Mesenteric fat pad (tissue), 1 donor: ENCODE measurements at places on chromosomes 6 and 20. TPM values are rescaled to one million over a fixed set of nuclear protein-coding genes. Genes with fewer than 3 reads are reported as not detected.

GRCh38 chr20:63238514-63239125, 2.9 kb downstream of the BIRC7 start:
- DNase-seq, result no peak

- no peak for DNase-seq
Measured at GRCh38 chr6:42891199-42891722, 11.8 kb downstream of the RPL7L1 start.

GRCh38 chr20:52444455-52444854, 252.9 kb upstream of the ZFP64 start:
- DNase-seq, result no peak

DNA sequence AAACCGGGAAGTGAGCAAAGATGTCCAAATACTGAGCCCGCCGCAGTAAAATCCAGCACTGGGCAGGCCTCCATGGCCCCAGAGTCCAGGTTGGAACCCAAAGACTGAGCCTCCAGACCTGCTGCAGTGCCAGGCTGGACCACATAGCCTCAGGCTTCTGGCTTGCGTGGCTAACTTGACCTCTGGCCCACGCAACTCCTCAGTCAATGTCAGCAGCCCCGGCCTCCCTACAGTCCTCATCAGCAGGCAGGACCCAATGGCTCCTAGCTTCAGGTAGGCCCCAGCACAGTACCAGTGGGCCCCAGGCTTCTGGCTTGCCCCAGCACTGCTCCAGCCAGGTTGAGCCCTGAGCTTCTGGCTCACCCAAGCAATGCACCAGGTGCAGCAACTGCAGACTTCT, 245.1 kb upstream of the AFDN start:
- no peak for DNase-seq

DNA sequence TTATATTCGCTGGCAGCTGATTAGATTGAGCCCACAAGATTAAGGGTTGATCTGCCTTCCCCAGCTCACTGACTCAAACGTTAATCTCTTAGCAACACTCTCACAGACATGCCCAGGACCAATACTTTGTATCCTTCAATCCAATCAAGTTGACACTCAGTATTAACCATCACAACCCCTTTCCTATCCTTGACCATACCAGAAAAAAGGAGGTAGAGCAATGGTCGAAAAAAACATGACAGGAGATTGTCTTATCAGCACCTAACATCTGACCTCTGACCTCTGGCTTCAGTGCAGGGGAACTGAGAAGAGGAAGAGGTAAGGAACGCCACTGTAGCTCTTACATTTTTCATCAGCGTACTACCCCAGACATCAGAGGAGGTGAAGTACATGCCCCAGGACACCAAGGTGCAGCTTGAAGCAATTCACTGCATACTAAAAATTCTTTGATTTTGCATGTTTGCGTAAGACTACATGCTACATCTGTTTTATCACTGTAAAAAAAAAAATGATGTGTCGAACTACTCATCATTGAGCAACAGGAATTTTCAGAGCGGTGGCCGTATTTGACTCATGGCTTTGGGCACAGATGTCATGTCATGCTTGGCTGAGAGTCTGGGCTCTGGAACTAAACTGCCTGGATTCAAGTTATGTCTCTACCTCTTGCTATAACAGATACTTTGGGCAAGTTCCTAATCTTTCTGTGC, 188.0 kb upstream of the TAB2 start:
- DNase-seq, result no peak

DNA sequence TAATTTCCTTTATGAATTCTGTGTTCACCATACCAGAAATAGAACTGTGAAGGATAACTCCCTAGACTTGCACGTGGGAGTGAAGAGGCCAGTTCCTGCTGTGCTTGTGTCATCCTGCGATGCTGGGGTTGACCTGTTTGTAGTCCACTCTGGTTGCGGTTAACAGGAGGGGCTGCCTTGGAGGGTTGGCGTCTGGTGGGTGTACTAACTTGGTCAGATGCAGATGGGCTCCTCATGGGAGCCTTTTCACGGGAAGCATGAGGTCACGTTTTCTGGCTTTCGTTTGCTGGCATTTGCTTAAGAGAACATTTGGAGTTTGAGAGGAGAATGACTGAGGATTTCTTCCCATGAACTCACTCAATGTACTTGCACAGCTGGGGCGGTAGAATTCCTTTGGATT, 41.2 kb downstream of the IGF2R start:
- DNase-seq, result no peak

DNA sequence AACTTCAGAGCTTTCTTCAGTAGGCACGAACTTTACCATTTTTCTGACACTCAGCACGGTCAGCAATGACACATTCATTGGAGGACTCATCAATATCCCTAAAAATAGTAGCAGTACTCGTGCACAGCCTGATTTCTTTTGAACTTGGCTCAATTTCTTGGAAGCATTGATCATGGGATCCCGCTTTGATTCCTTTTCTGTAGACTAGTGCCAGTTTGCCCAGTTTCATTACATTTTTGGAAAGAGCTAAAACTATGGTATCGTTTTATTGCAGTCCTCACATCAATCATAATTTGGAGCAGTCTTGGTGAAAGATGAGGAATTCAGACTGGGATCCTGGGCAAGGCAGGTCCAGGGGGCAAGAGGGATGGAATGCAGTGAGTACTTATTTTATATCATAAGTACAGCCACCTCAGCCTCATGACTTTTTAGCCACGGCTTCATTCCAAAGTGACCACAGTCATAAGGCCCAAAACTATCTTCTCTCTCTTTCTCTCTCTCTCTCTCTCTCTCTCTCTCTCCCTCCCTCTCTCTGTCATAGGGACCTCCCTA, 170.9 kb upstream of the AKAP12 start:
- DNase-seq, result peak; percentile 30

GRCh38 chr6:1709234-1709641, 99.5 kb downstream of the FOXC1 start:
- DNase-seq, result no peak

GRCh38 chr6:56510984-56511531, 131.6 kb downstream of the DST start:
- no peak for DNase-seq

DNA sequence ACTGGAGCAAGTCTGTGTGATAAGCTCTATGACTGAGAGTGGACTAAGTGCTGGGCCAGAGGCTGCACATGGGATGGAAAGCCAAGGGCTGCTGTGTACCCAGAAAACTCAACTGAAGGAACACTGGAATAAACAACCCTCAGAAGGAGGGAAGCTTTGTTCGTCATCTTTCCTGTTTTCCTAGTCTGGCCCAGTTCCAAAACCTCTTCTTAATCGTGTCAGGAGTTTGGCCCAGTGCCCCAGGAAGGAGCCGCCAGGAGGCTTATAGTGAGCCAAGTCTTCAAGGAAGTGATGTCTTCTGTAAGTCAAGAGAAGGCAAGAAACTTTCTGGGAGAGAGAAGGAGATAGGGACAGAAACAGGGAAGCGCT, 23.3 kb upstream of the TOP1 start:
- DNase-seq, result no peak

GRCh38 chr20:57450931-57451330, 59.7 kb downstream of the RBM38 start:
- DNase-seq, result no peak

DNA sequence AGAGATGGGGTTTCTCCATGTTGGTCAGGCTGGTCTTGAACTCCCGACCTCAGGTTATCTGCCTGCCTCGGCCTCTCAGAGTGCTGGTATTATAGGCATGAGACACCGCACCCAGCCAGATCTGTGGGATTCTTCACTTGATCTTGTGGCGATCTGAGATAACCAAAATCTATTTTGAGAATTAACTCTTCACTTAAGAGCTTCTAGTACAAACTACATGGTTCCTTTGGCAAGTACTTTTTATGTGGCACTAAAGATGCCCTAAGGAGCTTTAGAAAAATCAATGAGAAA, 37.8 kb upstream of the TFB1M start:
- DNase-seq, result no peak

GRCh38 chr6:34247481-34248197, 1.2 kb downstream of the SMIM29 start:
- DNase-seq, result no peak

DNA sequence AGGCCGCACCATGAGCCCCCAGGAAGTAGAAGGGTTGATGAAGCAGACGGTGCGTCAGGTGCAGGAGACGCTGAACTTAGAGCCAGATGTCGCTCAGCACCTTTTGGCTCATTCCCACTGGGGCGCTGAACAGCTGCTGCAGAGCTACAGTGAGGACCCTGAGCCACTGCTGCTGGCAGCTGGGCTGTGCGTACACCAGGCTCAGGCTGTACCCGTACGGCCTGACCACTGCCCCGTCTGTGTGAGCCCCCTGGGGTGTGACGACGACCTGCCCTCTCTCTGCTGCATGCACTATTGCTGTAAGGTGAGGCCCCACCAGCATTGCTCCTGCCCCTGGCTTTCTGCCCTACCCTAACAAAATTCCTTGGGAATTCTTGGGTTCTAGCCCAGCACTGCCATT, 13.1 kb downstream of the DNPH1 start:
- no peak for DNase-seq

- no peak for DNase-seq
Measured at GRCh38 chr6:139981768-139982181, 607.3 kb upstream of the CITED2 start.

GRCh38 chr20:32983459-32984112, 20.6 kb downstream of the SUN5 start:
- no peak for DNase-seq

DNA sequence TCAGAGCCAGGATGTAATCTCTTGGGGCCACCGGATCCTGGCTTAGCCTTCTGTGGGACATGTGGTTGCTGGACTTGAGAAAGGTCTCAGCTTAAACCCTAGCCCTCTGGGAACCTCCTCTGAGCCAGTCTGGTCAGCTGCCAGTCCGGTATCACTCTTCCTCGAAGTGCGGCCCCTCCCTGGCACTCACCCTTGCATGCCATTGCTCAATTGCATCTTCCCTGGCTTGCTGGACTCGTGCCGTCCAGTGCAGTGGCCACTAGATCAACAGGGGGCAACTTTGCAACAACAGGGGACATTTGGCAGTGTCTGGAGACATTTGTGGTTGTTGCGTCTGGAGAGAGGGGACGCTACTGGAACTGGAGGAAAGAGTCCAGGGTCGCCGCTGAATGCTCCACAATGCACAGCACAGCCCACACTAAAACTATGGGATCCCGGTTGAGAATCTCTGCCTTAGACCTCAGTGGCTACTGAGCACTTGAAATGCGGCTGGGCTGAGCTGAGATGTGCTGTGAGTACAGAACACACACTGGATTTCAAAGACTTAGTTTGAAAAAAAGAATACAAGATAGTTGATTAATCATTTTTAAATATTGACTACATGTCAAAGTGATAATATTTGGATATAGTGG, 152.1 kb downstream of the TFAP2C start:
- no peak for DNase-seq

DNA sequence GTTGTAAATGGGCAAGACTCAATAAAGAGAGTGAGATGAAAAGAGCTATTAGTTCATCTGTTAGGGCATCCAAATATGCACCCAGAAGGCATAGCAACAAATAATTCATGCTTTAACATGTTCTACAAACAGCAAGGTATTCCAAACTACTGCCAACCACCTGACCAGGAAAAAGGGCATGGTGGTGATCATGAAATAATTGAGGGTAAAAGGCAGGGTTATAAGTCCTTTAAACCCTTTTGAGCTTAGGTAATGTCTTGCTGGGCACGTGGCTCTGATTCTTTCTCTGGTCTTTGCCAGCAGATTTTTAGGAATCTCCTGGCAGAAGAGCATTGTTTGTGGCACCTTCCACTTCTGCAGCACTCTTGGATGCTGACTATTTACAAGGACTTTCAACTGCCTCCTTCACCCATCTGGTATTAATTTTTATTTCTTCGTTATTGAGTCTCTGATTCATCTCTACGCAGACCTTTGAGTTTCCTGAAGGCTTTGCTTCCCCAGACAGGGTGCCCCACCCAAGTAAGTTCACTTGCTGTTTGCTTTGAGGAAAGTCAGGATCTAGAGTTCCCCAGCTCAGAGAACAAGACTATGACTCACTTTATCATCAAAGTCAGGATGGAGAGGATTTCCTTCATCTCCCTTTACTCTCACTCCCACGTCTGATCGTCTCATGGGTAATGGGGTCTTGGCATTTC, 83.4 kb upstream of the NEDD9 start:
- DNase-seq, result no peak

GRCh38 chr6:53646606-53647005, 18.9 kb downstream of the KLHL31 start:
- no peak for DNase-seq

GRCh38 chr20:46207793-46208192, 89.7 kb downstream of the CD40 start:
- DNase-seq, result no peak

DNA sequence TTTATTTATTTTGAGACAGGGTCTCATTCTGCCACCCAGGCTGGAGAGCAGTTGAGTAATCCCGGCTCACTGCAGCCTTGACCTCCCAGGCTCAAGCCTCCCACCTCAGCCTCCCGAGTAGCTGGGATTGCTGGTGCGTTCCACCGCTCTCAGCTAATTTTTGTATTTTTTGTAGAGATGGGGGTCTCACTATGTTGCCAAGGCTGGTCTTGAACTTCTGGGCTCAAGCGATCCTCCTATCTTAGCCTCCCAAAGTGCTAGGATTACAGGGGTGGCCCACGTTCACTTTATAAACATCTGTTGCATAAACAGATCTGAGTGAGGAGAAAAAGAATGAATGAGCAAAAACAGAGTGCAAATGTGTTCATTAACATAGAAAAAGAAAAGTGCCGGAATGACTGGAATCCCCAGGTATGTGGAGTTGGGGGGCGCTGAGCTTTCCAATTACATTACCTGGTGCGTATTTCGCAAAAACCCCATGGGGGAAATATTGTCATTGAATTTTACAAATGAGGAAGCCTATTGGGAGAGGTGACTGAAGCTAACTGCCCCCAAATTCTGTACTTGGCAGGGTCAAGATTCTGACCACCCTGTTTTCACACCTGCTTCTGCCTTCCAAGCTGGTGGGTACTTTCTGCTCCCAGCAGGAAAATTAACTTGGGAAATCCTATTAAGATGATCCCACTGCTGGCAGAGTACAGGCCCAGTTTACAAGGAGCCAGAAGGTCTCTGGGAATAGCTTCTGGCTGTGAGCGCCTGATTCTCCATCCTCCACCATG, 207.7 kb upstream of the JARID2 start:
- no peak for DNase-seq

DNA sequence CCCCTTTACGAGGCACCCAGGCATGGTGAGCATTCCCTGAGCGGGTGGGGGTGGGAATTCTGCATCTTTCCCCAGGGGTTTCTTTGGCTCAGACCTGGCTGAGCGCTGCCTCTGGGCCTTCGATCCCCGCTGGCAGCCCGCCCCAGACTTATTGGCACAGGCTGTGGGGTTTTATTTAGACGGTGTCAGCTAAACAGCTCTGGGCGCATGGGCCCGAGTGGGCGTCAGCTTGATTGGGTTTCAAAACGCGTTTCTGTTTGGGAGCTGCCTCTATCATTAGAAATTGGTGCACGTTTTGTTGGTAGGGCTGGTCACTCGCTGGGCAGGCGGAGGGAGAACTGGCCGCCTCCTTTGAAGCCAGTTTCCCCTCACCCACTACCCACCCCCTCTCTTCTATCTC, 21.0 kb downstream of the PMEPA1 start:
- no peak for DNase-seq

The NTSR1 gene
- total RNA-seq, result not detected

The MYL9 gene
- total RNA-seq, result 518 TPM

The PTK6 gene
- 0.10 TPM for total RNA-seq

The POPDC3 gene
- 9.7 TPM for total RNA-seq

The CPNE5 gene
- 2.8 TPM for total RNA-seq

The PRND gene
- not detected for total RNA-seq

The NRN1 gene
- 20.0 TPM for total RNA-seq
